ENCODE measurements at places on chromosomes 2 and 18. TPM values are rescaled to one million over a fixed set of nuclear protein-coding genes. Genes with fewer than 3 reads are reported as not detected.

Gene TRAK2
- 39.8 TPM for total RNA-seq

Gene UGT1A7
- not detected for total RNA-seq

DNA sequence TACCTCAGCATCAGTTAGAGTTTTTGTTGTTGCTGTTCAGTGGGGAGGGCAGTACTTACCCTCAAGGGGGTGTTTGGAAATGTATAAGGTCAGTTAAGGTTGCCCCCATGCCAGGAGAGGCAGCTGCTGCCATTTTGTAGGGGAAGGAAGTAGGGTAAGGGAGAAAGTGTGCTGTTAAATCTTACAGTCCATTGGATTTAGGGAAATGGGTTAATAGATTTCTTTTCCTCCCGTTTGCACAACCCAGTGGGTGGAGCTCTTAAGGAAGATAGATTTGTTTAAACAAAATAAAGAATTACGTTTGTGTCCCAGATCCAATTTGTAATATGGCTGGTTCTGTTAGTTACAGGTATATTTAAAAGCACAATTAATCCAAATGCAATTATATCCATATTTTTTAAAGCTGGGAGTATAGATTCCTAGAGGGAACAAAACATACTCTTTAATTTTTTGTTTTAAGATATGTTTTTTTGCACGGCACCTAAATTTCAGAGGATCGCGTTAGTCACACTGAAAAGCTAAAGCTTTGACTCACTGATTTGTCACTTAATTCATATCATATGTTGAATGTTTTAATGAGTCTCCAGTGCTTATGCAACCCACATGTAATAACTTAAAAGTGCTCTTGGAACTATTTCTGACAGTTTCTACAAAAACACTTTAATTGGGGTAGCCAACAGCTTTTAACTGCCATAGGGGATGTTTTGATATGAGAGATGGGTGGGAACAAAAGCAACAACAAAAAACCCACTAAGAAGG is 9.0 kb upstream of the CWC22 start:
- H3K27me3 ChIP-seq: no peaks in the 10 kb centered on the region
- no peaks in the 10 kb centered on the region for H3K36me3 ChIP-seq
- no peak overlapping the region for H3K27ac ChIP-seq
- H3K4me3 ChIP-seq: no peak overlapping the region
- no peaks in the 10 kb centered on the region for H3K4me1 ChIP-seq
- no peak for DNase-seq

- no peak for DNase-seq
- no peaks in the 10 kb centered on the region for H3K36me3 ChIP-seq
- H3K4me1 ChIP-seq: no peaks in the 10 kb centered on the region
- H3K27ac ChIP-seq: no peak overlapping the region
- H3K27me3 ChIP-seq: peaks cover 18% of the 10 kb centered on the region
Measured at GRCh38 chr2:224268441-224268840, 133.5 kb downstream of the FAM124B start.

- peak overlapping the region; percentile 62 for H3K4me3 ChIP-seq
- peaks cover 36% of the 10 kb centered on the region for H3K36me3 ChIP-seq
- peak overlapping the region; percentile 99 for H3K27ac ChIP-seq
Measured at GRCh38 chr18:44758861-44759631, 78.4 kb downstream of the SETBP1 start.

- H3K36me3 ChIP-seq: peaks cover 25% of the 10 kb centered on the region
- no peaks in the 10 kb centered on the region for H3K27me3 ChIP-seq
- peaks cover 50% of the 10 kb centered on the region for H3K4me1 ChIP-seq
- DNase-seq: peak; percentile 76
- peak overlapping the region; percentile 86 for H3K27ac ChIP-seq
Measured at GRCh38 chr2:54560146-54560881, 104.2 kb downstream of the SPTBN1 start.

- H3K36me3 ChIP-seq: peaks cover 9% of the 10 kb centered on the region
- peaks cover 19% of the 10 kb centered on the region for H3K4me1 ChIP-seq
- peaks cover 20% of the 10 kb centered on the region for H3K27me3 ChIP-seq
- no peak overlapping the region for H3K27ac ChIP-seq
Measured at GRCh38 chr2:148876595-148877402, 1.8 kb downstream of the KIF5C start.

- DNase-seq: no peak
- no peak overlapping the region for H3K4me3 ChIP-seq
- H3K27ac ChIP-seq: no peak overlapping the region
- H3K4me1 ChIP-seq: peaks cover 38% of the 10 kb centered on the region
Measured at GRCh38 chr2:170822290-170823087, 5.8 kb downstream of the GAD1 start.

All from activated CD8-positive, alpha-beta memory T cell treated with anti-CD3 and anti-CD28 coated beads, Interleukin-2, amount 10 ng/mL, durations not matched to agents 7 days and 5 days (primary cell).